ENCODE measurements at places on chromosomes 5 and 9.
A peak's percentile ranks its signal among the peaks of the same experiment; 100 is the strongest.

DNA sequence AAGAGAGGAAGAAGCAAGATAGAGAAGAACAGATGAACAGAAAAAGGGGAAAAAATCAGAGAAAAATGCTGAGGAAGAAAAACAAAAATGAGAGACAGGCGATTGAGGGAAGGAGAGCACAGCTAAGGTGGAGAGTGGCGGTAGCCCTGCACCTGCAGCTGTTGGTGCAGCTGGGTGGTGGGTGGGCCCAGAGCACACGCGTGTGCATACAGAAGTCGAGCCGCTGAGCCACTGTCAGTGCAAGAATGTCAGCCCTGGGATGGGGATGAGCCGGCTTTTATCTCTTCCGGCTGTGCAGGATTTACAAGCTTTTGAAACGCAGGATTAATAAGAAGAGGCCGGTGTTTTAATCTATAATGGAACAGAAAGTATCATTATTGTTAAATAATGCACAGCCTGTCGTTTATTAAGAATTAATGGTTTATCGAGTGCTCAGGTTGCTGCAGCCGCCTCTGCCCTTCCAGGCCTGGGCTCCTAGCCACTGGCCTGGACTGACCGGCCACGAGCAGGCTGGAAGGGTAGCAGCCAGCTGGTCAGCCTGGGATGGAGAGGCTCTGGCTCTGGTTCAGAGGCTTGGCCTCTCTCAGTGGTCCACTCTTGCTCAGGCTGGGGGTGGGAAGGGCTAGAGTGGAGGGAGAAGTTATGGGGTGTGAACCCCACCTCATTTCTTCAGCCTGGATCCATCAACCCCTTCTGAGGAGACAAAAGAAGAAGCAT lies 68.7 kb downstream of the PCDH1 start:
- no peak for DNase-seq

DNA sequence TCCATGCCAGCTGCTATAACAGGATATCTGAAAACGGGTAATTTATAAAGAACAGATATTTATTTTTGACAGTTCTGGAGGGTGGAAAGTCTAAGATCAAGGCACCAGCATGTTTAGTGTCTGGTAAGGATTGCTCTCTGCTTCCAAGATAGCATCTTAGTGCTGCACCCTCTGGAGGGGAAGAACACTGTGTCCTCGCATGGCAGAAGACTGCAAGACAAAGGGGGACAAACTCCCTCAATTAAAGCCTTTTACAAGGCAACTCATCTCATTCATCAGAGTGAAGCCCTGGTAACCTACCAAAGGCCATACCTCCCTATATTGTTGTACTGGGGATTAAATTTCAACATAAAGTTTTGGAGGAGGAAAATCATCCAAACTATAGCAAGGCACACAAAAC lies 298.9 kb upstream of the EDIL3 start:
- DNase-seq, result no peak

- no peak for DNase-seq
Measured at GRCh38 chr5:77015938-77016569, 14.2 kb upstream of the AGGF1 start.

DNA sequence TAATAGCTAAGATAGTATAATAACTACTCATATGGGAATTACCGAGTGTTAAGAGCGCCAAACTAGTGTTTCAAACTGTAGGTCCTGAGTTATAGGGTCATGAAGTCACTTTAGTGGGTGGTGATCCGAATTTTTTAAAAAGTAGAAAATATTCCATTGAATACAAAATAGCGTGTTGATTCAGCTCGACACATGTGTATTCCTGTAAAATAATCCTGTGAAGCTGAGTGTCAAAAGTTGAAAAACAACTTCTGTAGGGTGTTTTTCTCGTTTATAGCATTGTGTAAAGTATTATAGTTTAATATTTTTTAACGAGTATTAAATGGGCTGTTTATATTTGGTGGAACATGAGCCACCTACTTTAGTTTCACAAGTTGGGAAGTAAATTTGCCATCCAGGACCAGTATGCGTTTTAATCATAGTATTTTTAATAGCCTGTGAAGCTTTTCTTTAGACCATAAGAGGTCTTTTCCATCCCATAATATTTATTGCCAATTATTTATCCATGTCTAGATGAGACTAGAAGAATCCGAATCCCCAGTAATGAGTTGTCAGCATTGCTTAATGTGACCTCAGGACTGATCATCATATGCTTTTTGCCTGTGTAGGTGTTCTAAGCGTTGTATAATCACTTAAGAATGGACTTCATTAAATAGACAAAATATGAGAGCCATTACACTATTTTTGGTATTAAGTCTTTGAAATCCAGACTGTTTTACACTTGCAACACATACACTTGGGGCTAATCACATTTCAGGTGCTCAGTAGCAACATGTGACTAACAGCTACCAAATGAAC lies 84.1 kb downstream of the PTPDC1 start:
- no peak for DNase-seq

GRCh38 chr5:179306191-179307012 lies 38.9 kb downstream of the ADAMTS2 start:
- DNase-seq, result no peak

DNA sequence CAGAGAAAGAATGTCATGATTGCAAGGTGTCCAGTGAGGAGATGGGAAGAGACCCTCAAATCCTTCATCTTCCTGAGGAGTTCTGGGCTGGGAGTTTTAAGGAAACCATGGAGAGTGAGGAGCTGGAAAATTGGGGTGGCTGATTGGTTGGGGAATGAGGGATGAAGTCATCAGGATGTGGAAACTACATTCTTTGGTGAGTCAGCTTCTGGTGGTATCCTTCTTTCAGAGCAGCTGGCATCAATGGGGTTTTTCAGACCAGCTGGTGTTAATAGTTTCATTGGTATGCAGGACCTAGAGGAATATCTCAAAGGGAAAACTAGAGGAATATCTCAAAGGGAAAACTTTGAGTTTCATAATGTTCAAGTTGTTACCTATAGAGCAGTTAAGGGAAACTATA lies 45.2 kb downstream of the RNF180 start:
- no peak for DNase-seq

DNA sequence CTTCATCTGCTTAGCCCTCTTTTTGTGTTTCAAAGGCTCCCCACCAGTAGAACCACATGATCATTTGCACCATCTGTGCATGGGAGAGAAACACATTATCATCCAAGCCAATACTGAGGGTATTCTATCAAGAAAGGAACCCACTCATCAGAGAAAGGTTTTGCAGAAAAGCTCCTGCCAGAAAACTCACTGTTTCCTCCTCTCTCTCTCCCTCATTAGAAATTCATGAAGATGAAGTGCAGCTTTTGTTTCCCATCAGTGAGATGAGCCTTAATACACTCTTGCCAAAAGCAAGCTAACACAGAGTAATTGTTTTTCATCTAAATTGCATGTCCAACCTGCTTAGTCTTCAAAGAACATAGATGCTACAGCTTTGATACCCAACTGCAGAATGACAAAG lies 142.4 kb upstream of the GRAMD2B start:
- DNase-seq, result no peak

DNA sequence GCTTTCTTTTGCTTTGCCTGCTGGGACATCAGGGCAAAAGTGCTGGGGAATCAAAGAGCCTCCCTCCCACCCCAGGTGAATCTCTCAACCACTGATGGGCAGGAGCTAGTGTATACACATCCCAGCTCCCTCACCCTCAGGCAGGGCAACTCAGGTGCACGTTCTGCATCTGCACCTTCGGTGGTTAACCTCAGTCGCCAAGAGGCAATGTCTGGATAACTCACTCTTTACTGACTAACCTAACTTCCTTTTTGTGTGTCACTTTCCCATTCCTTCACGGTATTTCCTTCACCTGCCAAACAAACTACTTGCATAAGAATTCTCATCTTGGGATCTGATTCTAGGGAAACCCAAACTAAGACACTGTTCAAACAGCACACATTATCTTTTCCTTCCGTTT lies 26.3 kb downstream of the CNTFR start:
- no peak for DNase-seq

DNA sequence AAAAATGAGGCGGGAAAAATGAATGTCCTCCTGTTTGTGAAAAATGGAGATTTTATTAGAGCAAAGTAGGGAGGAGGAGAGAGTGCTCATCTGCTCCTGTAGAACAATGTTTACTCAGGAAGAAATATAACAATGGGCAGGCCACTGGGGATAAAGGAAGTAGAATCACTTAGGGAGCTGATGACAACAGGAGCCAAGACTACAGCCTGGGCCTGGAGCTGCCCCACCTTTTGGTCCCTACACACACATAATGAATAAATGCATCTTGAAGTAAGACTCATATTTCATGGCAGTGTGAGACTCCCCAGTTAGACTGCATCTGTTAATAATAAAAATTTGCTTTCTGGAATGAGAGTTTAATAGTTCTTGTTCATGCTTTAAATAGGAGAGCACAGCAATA lies 1939.8 kb downstream of the EFNA5 start:
- no peak for DNase-seq

DNA sequence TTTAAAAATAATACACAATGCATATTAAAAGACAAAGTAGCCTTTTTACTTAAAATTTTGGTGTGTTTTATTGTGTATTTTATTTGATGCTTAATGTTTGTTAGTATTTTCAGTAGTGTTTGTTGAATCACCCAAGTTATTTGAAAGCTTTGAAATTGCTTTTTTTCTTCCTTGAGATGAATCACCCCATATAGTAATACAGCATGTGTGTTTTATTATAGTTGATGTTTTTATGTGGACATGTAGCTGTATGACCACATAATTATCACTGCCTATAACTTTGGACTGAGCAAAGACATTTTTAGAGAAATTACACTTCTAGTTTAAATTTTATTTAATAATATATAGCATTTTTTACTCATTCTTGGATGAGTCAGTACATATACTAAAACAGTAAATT lies 18.0 kb downstream of the FAM174A start:
- DNase-seq, result no peak

GRCh38 chr9:90046317-90046861 lies 441.6 kb downstream of the GADD45G start:
- DNase-seq, result no peak

GRCh38 chr5:170183816-170184687 lies 48.7 kb upstream of the C5orf58 start:
- peak; percentile 27 for DNase-seq

DNA sequence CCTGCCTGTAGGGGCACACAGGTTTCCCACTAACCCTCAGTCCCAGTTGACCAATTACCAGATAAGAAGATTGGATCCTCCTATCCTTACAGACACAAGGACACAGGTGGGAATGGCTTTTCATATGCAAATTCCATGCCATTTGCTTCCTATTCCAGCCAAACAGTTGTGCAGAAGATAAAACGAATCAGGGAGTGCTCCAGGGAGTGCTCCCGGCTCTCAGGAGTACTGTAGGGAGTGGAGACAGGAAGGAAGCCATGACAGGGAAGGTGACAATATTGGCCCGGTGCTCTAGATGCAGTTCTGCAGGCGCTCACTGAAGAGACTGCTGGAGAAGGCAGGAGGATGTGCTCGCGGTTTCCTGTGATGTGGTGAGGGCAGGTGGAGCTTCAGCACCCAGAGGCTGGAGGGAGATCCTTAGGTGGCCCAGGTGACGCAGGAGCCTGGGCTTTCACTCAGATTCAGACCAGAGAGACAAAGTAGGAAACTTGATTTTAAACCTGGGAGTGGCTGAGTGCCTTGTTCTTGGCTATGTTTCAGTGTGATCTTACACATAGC lies 260.0 kb downstream of the AUH start:
- DNase-seq, result no peak

- DNase-seq, result no peak
Measured at GRCh38 chr5:68440651-68441050, 225.1 kb downstream of the PIK3R1 start.

GRCh38 chr5:179292202-179292601 lies 53.1 kb downstream of the ADAMTS2 start:
- no peak for DNase-seq

DNA sequence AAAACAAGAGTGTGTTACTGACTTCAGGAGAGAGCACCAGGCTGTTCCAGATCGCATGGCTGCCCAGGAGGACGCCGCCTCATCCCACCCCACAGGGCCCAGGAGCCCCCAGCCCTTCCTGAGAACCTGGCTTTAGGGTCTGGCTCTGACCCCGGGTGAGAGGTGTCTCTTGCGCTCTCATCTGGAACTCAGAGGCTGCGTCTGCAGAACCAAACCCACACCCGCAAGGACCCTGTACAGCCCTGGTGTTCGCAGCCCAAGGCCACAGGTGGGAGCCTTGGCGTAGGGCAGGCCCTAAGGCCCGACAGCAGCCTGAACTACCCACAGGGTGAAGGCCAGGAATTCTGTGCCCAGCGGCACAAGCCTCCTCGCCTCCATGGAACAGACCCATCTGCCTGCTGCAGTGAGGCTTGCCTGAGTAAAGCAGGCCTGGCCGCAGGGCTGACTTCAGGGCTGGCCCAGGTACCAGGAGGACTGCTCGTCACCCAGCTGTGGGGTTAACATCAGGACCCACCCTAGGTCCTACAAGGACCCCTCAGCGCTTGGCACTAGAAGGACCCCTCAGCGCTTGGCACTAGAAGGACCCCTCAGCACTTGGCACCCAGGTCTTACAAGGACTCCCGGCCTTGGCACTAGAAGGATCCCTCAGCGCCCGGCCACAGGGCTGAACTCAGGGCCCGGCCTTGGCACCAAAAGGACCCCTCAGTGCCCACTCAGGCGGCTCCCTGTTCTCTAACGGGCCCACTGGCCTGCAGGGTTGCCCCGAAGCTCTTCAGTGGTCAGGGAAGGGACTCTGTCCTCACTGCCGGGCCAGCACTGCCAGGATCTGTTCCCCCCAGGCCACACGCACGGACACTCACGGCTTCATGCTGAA lies 48.2 kb downstream of the NKD2 start:
- DNase-seq, result no peak

- DNase-seq, result no peak
Measured at GRCh38 chr9:86801246-86801645, 146.1 kb downstream of the GAS1 start.

- DNase-seq, result no peak
Measured at GRCh38 chr9:114300153-114300845, 22.6 kb upstream of the ORM1 start.

All from NCI-H1930 (cell line).